C1 segment of cervical spinal cord (tissue), 14 donors: ENCODE measurements at places on chromosomes 16 and 17.
A peak's percentile ranks its signal among the peaks of the same experiment; 100 is the strongest.

GRCh38 chr17:56499799-56500388, 93.6 kb upstream of the NOG start:
- no peak for DNase-seq

DNA sequence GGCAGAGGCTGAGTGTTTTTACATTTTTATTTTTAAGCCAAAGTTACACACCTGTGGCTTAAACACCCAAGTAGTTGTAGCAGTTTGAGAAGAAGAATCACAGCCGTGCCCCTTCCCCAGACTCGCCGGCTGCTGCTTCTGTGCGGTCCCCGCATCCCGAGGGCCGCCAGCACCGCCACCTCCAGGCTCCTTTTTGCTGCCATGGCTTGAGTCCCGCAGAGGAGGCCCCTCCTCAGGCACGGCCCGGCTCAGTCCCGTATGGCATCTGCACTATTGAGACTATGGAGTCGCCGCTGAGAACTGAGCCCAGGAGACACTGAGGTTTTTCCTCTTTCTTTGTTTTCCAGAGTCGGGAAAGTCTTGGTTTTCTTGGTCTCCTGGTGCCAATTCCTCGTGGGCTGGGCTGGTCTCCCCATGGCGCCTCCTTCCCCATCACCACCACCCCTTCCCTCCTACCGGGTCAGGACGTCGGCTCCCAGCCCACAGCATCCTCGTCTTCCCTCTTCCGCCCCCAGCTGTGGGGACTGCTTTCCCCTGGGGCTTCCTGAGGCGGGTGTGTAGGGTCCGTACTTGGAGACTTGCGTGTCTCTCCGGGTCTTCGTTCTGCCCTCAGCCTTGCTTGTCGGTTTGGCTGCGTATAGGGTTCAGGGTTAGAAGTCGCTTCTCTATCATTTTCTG, 32.6 kb upstream of the CDH15 start:
- no peak for DNase-seq

GRCh38 chr17:72426948-72427760, 306.3 kb downstream of the SOX9 start:
- no peak for DNase-seq

DNA sequence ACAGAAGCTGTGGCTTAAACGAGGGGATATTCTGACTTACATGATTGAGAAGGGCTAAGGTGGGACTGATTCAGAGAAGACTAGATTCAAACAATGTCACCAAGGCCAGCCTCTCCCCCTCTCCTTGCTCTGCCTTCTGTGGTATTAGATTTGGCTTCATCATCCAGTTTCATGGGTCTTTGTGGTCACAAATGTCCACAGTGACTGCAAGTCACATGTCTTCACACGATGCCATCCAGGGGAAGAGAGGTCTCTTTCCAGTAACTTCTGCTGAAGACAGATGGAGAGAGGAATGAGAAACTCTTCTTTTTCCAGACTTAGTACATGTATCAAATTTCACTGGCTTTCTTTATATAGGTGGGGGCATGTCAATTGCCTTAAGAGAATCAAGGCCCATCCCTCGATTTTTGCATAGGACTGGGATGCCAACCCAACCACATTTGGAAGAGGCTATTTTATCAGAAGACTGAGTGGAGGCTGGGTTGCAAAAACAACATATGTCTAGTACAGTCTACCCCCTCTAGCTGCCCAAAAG, 57.3 kb upstream of the HNF1B start:
- DNase-seq: no peak

GRCh38 chr16:85253084-85253941, 141.0 kb upstream of the CIBAR2 start:
- DNase-seq: peak; percentile 39

DNA sequence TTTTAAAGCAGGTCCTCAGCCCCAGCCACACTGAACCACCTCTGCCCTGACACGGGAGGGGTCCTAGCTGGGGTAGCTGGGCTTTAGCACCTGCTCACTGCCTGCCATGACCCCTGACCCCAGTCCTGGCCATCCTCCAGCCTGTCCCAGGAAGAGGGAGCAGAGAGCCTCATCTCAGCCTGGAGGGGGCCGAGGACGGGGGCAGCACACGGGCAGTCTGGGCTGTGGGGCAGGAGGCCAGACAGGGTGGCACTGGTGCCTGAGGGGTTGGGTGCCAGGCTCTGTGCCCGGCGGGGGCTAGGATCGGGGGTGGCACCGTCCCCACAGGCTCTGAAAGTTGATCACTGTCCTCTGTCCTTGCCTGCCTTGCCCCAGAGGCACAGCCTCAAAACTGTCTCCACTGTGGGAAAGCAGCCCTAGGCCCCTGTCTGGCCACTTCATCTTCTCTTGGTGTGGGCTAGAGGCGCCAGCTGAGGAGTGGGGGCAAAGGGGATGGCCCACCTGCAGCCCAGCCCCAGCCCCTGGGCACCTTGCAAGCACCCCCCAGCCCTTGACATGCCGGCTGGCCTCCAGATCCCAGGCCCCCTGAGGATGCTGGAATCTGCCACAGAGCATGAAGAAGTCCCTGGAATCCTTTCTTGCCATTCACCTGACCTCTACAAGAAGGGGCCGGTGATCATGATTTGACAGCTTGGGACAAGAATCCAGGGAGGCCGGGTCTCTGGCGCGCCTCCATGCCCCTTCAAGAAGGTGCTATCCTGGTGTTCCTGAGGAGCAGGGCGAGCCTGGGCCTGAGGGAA, 15.7 kb downstream of the ENDOV start:
- DNase-seq: no peak
